Cortex of kidney (tissue), 1 donor: ENCODE measurements at places on chromosomes 11 and 22.

DNA sequence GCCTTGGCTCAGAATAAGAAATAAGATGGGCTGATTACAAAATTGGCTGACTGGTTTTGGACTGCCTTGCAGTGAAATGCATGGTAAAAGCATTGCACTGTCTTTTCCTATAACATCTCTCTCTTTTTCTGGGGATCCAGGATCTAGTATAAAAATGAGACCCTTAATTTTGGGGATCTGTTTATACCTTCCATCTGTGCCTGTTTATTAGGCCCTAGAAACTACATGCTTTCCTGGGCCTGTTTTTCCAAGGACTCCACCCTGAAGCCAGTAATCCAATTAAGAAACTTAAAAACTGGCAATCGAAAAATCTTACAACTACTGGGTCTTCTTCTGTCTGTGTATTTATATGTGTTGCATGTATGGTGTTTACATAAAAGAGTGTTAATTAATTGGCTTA, 14.5 kb downstream of the HORMAD2 start:
- no peak for DNase-seq

DNA sequence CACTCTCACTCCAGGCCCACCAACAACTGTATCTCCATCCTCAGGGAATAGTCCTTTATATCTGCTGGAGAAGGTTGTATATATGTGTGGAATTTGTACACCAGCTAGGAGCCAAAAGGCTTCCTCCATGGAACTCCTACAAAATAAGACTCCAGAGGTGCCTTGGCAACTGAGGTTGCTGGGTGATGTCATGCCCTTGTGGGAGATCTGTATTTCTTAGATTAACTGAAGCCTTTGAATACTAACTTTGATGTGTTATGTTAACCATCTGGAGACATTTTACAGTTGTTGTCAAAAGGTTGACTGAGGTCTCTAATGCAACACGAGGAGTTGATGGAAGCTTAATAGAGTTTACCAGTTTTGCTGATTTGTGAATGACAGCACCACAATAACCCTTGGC, 139.5 kb upstream of the TTC12 start:
- no peak for DNase-seq

GRCh38 chr11:5245155-5245554, 4.5 kb downstream of the HBG1 start:
- DNase-seq: no peak

- DNase-seq: no peak
Measured at GRCh38 chr22:20546541-20546950, 39.1 kb downstream of the MED15 start.

DNA sequence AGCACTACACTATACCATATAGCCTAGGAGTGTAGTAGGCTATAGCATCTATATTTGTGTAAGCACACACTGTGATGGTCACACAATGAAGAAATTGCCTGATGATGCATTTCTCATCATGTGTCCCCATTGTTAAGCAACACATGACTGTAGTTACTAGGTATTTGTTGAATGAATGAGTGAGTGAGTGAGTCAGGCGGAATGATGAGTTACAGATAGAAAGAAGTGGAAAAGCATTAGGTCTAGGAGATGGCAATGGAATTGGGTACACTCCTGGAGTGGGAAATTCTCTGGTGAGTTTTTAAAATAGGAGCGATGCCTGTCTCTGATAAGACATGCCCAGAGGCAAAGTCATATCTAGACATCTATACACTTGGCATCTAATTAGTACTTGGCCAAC, 160.5 kb upstream of the TBCEL start:
- DNase-seq: no peak

DNA sequence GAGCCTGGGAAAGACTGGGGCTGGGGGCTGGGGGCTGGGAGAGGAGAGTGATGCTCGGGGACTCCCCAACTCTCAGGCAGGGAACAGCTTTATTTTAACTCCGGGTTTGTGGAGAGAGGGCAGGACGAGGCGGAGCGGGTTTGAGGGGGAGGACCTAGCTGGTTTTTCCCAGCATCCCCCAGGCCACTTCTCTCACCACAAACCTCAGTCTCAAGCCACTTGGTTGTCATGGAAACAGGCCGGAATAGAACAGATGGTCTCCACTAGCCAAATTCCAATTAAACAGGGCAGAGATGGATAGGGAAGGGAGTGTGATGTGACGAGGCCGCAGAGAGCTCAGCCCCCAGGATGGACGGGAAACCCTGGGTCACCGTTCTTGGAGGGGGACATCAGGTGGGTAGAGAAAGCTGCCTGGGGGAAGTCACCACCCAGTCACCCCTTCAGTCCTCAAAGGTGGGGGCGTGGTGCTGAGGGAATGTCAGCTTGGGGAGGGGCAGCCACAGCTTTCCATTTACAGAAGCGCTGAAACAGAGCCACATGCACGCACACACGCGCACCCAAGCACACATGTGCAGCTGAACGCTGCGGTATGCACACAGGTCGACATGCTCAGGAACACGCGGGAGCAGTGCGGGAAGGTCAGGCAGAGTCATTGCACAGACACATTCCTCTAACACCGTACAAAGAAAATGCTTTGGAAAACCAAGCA, 19.2 kb downstream of the NECTIN1 start:
- DNase-seq: no peak

DNA sequence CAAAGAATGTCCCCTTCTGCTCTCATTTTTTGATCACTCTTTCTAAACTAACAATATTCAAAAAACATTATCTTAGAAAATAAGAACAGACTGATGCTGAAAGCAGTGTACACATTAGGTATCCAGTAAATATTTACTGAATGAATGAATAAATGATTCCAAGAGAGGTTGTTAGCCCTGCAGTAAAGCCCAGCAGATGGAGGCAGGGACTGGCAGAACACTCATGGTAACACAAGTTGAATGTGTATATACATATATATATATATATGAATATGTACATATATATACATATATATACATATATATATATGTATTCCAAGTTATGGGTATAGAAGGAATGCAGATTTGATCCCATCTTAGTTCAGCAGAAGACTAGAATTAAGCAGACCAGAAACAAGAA, 546.3 kb downstream of the RAB38 start:
- DNase-seq: no peak

DNA sequence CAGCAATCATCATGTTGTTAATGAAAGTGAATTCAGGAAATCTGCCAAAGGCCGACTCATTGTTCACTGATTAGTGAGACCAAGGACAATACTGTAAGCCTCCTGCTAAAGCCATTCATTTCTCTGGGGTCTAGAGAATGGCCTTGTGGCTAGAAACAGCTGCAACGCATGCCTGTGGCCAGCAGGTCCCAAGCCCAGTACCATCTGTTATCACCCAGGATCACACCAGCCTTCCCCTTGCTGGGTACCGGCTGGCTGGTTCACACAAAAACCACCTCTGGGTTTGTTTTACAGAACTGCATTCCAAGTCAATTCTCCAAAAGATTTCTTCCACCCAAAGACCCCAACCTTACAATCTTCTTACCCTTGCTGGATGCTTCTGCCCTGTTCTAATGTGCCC, 1.1 kb downstream of the PLAAT5 start:
- no peak for DNase-seq

DNA sequence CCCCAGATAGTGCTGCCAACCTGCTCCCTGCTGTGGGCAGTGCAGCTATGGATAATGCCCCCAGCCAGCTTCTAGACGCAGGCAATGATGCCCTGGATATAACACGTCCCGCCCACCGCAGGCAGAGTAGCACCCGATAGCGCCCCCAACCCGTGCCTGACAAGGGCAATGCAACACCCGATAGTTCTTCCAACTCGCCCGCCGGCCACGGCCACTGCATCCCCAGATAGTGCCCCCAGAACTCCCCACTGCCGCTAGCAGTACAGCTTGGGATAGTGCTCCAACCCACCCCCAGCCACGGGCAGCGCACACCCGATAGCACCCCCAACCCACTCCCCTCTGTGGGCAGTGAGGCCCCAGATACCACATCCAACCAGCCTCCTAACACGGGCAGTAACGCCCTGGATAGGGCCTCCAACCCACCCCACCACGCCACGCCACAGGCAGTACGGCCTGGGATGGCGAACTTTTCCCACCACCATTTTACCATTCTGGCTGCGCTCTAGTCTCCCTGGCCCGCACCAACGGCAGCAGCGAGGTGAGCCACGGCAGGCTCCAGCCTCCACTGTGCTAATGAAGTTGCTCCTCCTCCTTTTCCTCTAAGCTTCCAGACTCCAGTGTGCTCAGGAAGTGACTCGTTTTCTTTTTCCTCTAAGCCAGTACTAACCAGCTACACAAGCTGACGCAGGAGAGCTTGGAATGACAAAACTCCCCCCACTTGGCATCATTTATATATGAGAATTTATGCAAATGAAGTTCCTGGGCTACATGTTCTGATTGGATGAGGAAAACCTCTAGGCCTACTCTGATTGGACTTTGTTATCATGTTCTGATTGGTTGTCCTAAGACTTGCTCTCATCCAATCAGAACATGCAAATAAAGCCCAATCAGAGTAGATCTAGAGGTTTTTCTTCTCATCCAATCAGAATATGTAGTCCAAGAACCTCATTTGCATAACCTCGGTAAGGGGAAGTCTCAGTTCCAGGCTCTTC, 3.0 kb upstream of the RFPL3 start:
- DNase-seq: no peak

- DNase-seq: no peak
Measured at GRCh38 chr11:1568441-1568911, 3.6 kb downstream of the DUSP8 start.

- DNase-seq: no peak
Measured at GRCh38 chr11:86996953-86997570, 40.7 kb upstream of the TMEM135 start.
